ENCODE measurements at places on chromosomes 16 and 17.

GRCh38 chr16:47460359-47460710 lies 528 bp downstream of the ITFG1 start:
- no peak for DNase-seq

DNA sequence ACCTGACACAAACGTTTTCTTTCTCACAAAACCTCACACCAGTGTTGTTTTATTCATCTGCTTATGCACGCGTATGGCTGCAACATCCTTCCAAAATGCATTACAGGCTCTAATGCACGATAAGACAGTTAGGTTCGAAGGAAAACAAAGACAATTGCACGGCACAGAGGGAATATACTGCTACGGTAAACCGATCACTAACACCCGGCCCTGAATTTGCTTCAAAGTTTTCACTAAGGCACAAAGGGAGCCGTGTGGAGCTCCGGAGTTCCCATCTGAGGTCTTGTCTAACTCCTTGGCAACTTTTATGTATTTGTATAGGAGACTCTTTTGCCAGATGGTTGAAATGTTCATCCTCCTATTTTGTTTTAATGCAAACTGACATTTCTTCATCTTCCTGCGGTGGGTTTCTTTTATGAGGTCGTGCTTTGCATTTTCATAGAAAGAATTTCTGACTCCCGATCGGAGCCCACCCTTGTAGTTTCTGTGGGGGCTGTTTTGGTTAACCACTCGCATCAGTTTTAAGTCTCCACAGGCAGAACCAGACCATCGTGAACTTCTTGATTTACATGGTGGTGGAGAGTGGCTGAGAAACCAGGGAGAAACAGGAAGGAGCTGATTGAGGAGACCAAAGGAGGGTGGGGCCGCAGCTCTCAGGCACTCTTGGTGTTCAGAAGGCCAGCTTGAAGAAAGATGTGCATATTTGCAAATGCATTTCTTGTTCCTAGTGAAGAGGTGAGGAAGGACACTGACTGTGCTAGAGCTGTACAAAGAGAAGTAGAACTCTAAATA lies 516.8 kb downstream of the MAF start:
- DNase-seq = no peak

DNA sequence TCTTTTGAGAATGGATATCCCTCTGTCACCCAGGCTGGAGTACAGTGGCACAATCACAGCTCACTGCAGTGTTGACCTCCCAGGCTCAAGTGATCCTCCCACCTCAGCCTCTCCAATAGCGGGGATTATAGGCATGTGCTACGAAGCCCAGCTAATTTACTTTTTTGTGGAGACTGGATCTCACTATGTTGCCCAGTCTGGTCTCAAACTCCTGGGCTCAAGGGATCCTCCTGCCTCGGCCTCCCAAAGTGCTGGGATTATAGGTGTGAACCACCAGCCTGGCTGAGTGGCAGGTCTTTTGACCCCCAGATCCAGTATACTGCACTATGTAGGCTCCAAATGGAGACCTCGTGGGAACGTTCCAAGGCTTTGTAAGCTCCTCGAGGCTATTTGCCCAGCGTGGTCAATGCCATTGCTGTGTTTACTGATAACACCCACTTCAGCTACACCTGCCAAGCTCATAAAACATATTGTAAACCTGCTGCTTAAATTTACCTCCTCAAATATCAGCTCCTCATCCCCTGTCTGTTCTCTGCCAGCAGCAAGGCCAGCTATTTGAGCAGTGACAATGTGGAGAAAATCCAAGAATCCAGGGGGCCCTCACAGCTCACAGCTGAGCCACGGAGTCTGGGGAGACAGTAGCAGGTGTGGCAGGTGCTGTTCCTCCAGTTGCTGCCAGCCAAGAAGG lies 16.2 kb upstream of the KIFC3 start:
- no peak for DNase-seq

- no peak for DNase-seq
Observed at GRCh38 chr17:64327201-64327930, 63.3 kb downstream of the PECAM1 start.

DNA sequence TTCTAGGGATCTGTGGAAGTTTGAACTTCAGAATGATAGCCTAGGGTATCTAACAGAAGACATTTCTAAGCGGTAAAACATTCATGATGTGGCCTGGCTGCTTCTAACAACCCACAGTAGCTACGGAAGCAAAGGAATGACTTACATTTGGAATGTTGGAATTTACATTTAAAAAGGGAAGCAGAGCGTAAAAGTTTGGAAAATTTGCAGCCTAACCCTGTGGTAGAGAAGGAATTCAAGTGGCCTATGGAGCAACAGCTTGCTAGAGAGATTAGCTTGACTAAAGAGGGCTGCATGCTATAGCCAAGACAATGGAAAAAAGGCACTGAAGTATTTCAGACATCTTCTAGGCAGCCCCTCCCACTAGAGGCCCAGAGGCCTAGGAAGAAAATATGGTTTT lies 50.1 kb downstream of the HNF1B start:
- DNase-seq = peak; percentile 18

- DNase-seq = peak; percentile 18
Observed at GRCh38 chr17:58556833-58557250, 42.4 kb upstream of the MTMR4 start.

DNA sequence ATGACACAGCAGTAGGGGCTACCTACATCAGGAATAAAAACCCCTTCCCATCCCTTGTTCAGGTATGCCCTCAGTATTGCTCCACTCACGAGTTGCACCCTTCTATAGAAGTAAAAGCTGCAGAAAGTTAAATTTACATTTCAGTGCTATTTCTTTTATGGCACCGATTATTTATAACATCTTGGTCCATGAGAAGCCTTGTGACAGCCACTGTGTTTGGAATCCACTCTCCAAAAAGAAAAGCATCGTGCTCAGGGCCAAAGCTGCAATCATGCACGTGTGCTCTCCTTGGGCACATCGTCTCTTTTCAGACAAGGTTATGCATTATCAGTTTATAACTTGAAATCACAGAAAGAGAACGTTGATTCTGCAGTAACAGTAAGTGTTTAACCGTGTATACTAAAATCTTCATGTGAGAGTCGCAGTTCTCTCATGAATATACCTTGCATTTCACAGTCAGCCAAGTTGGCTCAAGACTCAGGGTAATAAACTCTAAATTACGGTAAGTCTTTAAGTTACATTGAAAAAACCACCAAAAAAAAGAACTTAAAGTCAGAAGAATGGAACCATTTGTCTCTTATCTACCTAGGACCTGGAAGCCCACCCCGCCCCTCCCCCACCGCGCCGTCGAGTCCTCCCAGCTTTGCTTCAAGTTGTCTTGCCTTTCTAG lies 189.6 kb downstream of the CPPED1 start:
- no peak for DNase-seq

GRCh38 chr17:80793421-80793820 lies 198.2 kb upstream of the CHMP6 start:
- no peak for DNase-seq

- DNase-seq = no peak
Observed at GRCh38 chr16:27129401-27129800, 62.7 kb downstream of the C16orf82 start.

DNA sequence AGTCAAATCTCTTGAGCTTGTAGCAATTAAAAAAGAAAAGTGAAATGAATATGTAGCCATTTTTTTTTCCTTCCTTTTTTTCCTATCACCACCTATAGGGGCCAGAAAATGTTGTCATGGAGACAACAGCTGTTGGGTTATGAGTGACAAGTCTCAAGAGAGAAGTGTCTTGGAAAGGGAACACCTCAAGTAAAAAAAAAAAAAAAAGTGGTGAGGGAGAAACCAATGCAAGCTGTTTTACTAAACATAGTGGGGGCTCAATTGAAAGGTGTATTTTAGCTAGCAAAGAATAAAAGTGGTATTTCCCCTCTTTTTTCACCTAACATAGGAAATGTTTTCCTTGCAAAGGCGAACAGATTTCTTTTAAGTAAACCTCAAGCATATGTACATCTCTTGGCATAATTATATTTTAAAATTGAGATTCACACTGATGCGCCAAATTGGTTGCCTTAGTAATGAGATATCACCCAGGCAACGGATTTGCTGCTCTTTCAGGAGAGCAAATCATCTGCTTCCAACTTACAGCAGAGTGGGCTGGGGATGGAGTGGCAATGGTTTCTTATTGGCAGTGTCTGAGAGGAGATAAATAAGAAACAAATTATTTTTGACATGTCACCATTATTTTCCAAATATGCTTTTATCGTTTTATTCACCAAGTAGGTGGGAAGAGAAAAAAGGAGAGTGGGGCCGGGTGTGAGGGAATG lies 183.6 kb downstream of the MYO1D start:
- no peak for DNase-seq

DNA sequence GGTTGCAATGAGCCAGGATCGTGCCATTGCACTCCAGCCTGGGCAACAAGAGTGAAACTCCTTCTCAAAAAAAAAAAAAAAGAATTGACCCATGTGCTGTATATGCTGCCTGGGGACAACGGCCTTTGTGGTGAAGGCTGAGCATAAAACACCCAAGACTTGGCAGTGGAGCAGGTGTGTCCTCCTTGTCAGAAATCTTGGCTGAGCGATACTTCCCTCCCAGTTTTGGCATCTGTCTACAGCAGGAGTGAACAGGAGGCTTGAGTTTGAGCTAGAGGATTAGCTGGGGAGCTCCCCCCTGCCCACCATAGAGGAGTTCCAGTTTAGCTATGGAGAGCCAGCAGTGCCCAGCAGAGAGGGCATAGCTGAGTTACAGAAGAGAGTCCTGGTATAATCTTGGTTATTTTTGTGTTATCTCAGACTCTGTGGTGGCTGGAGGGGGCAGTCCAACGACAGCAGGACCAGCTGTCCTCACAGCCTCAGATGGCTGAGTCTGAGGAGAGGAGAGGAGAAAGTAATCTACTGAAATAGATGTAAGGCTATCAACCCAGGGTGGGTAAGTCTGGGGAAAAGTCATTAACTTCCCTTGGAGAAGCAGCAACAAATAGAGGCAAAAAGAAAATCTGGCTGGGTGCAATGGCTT lies 18.4 kb downstream of the SP2 start:
- no peak for DNase-seq

DNA sequence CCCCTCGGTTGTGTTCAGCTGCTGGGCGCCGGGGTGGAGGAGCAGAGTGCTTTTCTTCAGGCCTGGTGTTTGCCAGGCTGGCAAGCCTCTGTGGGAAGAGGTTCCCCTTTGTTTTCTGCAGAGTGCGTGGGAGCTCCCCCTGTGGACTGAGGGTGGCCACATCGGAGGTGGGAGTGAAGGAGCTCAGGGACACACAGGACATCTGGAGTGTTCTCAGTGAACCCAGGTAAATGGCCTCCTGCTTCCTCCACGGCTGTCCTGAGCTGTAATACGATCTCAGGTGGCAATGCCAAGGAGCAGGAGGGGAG lies 39.2 kb upstream of the IRF8 start:
- DNase-seq = no peak

DNA sequence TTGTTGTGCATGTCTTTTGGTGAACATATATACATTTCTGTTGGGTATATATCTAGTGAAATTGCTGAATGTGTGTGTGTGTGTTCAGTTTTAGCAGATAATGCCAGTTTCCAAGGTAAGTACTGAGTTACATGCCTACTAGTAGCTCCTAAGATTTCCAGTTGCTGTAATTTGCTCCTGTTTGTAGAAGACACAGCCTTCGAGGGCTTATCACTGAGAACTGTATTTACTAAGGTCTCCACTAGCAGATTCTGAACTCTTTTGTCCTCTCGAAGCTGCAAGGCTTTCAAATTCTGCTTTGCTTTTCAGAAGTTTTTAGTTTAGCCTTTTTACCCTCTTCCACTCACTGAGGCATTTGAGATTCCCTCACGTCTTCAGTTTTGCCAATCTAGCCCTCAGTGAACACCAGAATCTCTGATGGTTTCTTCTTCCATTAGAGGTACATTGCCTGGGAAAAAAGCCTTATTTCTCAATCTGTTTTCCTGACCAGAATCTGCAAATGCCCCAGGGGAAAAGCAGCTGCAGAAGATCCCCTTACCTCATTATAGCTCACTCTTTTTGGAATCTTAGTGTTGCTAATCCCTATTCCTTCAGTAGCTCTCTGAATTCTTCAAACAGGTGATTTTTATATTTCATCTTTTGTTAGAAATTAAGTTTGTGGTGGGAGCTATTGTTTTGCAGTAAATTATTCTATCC lies 52.9 kb downstream of the NF1 start:
- no peak for DNase-seq

DNA sequence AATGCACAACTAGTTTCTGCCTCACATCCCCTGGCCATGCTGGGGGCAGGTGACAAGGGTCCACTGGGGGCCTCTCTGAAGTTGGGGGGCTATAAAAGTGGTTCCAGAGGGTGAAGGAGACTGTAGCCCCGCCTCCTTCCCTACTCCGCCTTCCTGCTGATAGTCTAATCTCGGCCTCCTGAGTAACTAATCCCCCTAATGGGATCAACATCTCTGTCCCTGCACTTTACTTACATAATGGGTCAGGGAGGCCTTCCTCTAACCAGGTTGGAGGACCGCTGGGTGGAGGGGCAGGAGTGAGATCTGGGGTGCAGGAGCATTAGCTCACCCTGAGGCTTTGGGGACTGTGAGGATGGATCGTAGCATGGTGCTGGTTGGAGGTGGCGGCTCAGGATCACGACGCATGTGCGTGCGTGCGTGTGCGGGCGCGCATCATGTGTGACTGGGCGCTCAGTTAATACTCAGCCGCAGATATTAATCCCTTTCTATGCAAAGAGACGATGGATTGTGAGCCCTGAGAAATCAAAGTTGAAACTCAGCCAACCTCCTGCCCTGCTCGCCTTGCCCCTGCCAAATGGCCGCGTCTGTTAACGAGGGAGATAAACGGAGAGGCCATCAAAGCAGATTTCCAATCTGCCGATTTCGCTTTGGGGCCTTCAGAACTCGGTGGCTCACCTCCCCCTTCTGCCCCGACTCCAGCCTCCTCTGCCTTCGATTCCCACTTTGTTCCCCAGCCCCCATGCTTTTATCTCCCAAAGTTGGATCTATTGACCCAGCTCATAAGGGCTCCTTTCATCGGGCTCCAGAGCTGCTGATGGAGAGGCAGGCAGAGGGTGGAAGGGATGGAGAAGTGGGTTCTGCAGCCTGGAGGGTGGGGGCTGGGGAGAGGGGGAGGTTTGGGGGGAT lies 107.3 kb downstream of the SDK2 start:
- DNase-seq = no peak

GRCh38 chr17:37820995-37821713 lies 76.3 kb upstream of the HNF1B start:
- DNase-seq = peak; percentile 17

- DNase-seq = no peak
Observed at GRCh38 chr16:6317934-6318333, 1014.7 kb upstream of the RBFOX1 start.

GRCh38 chr16:20265019-20265418 lies 62.3 kb downstream of the GP2 start:
- no peak for DNase-seq
